SK-N-DZ (cell line): ENCODE measurements at places on chromosomes 4 and X.

DNA sequence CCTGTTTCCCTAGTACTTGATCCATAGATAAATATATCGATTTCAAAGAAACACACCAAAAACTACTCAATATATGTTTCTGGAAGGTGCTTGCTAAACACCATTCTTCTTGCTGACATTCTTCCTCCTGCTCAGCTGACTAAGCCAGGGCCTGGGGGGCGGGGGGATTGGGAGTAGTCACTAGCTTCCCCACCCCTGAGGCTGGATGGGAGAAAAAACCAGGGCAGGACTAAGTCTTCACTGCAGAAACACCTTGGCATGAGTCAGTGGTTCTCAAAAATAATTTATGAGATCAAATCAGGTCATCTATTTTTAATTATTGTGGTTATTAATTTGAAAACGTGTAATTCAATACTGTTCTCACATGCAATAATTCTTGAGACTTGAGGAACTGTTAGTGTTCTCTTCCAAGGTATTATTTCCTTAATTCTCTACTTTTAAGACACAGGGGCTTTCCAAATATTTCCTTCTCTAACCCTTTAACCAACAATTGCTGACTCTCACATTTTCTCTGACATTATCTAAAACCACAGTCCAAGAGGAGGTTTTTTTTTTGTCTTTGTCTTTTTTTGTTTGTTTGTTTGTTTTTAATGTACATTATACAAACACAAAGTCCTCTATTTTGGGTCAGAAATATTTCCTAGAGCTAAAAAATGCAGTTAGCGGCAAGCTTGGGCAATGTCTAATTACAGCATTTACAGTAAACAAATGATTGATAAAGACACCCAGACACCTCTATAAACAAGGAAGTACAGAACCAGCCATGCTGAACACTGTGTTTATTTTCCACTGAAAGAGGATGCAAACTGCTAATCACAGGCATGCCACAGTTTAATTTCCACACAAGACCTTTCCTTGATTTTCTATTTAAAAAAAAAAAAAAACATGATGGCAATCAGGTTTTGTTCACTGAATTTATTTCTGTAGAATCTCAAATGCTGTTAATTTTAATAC lies 120.3 kb upstream of the USP9X start:
- no peak for DNase-seq

- no peak for DNase-seq
These were observed 374.9 kb upstream of the TECRL start for GRCh38 chr4:64784125-64784524.

GRCh38 chrX:108245462-108245861 lies 153.9 kb downstream of the ATG4A start:
- DNase-seq: no peak

- DNase-seq: peak; percentile 55
These were observed 1.9 kb upstream of the SEPTIN6 start for GRCh38 chrX:119694601-119695534.

- peak; percentile 9 for DNase-seq
These were observed at the start of gene SPINK2 for GRCh38 chr4:56821381-56822243. Gene SPINK2 (minus strand): TSS chr4:56821701. CDS start chr4:56821662, 39 bp downstream.

DNA sequence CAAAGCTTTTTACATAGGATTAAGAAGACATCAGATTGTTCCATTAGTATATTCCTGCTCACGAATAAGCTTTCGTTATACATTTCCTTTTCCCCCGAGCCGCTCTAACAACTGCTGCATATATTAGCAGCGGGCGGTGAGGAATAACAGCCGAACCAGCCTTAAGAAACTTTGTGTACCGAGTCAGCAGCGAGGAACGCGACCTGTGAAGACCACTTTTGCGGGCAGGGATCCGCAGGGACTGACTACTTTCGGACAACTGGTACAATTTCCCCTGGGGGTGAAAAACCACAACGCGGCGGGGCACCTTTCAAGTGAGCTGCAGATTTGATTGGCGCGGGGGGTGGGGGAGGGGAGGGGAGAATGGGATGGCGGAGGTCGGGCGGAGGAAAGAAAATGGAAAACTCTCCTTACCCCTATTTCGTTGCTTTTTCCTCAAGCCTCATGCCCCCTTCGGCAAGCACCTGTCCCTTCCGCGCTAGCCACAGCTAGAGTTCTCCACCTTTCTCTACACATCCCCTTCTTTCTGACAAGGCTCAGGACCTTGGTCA lies 5.9 kb upstream of the PITX2 start:
- DNase-seq: no peak

GRCh38 chr4:151674804-151675391 lies 85.9 kb downstream of the GATB start:
- DNase-seq: peak; percentile 88

DNA sequence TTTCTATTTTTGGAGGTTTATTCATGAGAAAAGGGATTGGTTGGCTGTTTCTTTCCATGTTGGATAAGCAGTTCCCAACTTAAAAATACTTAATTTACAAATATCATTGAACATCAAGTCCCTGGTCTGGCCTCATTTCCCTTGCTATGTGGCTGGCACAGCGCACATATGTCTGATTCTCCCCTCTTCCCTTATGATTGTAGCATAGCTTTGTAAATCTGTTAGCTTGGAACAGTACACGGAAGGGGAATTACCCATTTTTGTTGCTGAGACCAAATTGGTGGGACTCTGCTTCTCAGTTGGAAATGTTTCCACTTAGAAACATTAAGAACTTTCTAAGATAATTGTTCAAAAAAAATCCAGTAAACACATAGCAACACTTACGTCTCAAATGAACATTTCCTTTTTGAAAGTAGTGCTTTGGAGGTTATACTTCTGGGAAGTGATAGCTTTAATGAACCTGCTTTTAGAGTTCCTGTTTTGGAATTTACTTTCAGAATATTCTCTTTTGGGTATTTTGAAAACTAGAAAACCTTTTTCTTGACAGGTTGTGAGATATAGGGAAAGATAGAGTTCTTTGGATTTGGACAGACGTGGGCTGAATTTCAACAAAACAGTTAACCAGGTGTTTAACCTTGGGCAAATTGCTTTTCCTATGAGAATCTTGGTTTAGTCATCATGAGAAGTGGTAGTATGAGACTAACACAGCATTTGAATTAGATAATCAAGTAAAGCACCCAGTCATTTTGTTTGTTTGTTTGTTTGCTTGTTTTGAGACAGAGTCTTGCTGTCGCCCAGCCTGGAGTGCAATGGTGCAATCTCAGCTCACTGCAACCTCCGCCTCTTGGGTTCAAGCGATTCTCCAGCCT lies 47.3 kb downstream of the STIM2 start:
- DNase-seq: no peak

- DNase-seq: no peak
These were observed 60.8 kb upstream of the FMR1 start for GRCh38 chrX:147850875-147851274.

DNA sequence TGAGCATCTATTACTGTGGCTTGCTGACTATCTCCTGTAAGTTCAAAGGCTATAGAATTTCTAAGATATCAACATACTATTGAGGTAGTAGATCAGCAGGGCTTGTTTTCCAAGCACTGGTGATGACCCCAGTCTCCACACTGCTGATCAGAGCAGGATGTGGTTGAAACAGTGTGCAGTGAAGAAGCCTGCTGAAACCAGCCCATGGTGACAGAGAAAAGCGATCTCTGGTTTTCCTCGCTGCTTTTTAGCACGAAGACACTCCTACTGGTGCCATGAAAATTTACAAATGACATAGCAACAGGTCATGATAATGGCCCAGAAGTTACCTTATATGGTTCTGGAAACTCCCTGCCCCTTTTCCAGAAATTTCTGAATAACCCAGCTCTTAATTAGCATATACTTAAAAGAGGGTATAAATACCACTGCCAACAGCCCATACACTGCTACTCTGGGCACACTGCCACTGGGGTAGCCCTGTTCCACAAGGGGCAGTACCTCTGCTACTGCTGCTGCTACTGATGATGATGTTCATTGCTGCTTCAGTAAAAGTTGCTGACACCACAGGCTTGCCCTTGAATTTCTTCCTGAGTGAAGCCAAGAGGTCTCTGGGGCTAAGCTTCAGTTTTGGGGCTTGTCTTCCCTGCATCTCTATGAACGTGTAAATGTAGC lies 1689.5 kb upstream of the PCDH10 start:
- DNase-seq: peak; percentile 2

- DNase-seq: peak; percentile 83
These were observed 2.0 kb downstream of the TMEM255A start for GRCh38 chrX:120308959-120309872.

GRCh38 chr4:74658116-74658515 lies 136.2 kb downstream of the BTC start:
- DNase-seq: no peak

- no peak for DNase-seq
These were observed 88.0 kb upstream of the XAGE2 start for GRCh38 chrX:52280812-52281211.

DNA sequence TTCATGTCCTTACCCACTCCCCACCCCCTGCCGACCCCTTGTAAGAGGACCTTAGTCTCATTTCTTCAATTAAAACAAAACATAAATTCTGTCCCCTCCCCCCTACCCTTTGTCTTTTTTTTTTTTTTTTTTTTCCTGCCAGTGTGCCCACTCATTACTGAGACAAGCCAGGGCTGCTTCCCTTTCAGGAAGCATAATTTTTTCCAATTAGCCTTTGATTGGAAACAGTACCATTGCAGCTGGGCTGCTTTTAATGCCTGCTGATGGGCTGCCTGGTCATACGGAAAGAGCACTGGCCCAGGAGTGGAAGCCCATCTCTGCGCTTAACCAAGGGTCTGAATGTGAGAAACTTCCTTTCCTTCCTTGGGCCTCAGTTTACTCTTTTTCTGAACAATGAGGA lies 18.6 kb upstream of the CAPN6 start:
- peak; percentile 75 for DNase-seq

GRCh38 chr4:173214661-173215060 lies 46.0 kb downstream of the GALNT7 start:
- DNase-seq: no peak

DNA sequence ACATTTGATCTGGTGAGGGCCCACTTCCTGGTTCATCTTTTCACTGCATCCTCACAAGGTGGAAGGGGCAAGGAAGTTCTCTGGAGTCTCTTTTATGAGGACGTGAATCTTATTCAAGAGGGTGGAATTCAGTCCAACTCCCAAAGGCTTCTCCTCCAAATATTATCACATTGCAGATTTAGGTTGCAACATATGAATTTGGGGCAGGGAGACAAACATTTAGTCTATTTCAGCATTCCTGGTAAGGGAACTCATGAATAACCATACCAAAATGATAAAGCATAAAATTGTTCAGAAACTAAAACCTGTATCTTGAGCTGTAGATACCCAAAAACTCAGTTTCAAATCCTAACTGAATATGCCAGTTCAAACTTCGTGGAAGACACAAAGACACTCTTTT lies 246.8 kb downstream of the QDPR start:
- DNase-seq: no peak

- DNase-seq: no peak
These were observed 82.1 kb upstream of the PAK3 start for GRCh38 chrX:111013778-111014455.

DNA sequence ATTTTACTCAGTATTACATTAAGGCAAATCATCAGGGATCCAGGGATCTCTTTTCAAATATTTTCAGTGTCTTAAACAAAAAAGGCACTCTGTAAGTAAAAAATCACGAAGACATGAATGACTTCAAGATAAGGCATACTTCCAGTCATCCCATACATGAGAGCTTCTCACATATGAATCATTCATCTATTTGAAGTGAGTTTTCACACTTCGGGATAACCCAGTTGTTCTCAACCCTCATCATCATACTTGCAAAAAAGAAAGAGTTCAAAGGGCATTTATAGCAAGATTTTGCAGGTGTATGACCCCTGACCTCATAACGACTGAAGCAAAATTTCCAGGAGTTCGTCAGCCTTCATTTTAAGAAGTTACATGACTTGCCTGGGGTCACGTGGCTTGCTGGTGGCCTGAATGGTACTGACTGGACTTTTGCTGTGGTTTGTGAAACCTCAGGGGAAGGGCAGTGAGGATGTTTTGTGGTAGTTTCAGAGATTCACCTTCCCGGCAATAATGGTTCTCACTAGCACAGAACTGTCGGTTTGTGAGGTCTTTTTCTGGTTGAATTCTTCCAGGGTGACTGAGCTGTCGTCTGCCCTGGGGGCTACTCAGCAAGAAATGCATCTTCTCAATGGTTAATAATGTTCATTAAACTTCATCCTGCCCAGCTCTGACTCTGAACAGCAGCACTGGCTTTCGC lies 115.8 kb upstream of the SHISA3 start:
- DNase-seq: no peak

GRCh38 chr4:125091-125771 lies 930 bp downstream of the ZNF718 start:
- DNase-seq: peak; percentile 33

DNA sequence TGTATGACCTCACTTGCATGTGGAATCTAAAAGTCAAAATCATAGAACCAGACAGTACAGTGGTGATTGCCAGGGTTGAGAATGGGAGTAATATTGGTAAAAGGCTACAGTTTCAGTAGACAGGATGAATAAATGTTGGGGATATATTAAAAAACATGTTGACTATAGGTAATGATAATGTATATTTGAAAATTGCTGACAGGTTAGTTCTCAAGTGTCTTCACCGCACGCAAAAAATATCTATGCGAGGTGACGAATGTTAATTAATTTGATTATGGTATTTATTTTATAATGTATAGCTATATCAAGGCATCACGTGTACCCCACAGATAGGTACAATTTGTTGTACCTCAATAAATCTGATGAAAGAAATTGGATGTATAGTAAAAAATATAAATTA lies 909.6 kb upstream of the NDST4 start:
- no peak for DNase-seq

DNA sequence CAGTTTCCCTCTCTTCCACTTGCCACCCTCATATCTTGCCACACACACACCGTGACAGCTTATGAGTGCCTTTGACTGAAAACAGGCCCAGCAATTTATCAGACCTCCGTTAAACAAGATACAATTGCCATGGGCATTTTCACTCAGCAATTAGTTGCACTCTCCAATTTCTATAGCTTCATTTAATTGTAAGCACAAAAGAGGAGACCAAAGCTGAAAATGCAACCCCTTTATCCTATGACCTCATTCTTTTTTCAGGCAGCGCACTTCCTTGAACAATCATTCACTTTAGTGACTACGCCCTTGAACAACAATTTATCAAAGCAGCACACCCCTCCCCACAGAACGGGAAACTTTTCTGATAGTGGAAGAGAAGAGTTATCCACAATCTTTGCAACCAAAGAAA lies 4.1 kb downstream of the POF1B start:
- peak; percentile 54 for DNase-seq

- DNase-seq: no peak
These were observed 71.2 kb downstream of the TRPC5 start for GRCh38 chrX:112011376-112011775.

GRCh38 chr4:106766519-106766918 lies 269.6 kb downstream of the DKK2 start:
- no peak for DNase-seq

- DNase-seq: no peak
These were observed 245.5 kb downstream of the ANK2 start for GRCh38 chr4:113294908-113295307.

GRCh38 chr4:185933078-185933581 lies 121.1 kb upstream of the SORBS2 start:
- no peak for DNase-seq

DNA sequence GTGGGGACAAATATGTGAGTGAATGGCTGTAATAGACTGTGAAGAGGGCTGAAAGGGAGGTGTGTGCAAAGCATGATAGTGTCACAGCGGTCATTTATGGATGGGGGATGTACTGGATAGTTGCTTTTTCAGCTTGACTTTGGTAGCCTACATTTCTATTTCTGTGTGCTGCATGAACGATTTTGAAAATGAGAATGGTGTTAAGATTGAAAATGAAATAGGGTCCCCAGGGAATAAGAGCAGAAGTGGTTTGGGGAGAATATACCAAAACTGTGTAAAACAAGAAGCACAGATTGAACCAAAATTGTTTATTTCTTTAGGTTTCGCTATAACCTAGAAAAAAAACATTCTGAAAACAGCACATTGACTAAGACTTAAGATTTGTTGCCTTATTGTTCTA lies 58.8 kb upstream of the CLNK start:
- no peak for DNase-seq
